ENCODE measurements at places on chromosomes 6 and 20.

- no peak for DNase-seq
These were observed 605.1 kb upstream of the ID4 start for GRCh38 chr6:19231878-19232561.

DNA sequence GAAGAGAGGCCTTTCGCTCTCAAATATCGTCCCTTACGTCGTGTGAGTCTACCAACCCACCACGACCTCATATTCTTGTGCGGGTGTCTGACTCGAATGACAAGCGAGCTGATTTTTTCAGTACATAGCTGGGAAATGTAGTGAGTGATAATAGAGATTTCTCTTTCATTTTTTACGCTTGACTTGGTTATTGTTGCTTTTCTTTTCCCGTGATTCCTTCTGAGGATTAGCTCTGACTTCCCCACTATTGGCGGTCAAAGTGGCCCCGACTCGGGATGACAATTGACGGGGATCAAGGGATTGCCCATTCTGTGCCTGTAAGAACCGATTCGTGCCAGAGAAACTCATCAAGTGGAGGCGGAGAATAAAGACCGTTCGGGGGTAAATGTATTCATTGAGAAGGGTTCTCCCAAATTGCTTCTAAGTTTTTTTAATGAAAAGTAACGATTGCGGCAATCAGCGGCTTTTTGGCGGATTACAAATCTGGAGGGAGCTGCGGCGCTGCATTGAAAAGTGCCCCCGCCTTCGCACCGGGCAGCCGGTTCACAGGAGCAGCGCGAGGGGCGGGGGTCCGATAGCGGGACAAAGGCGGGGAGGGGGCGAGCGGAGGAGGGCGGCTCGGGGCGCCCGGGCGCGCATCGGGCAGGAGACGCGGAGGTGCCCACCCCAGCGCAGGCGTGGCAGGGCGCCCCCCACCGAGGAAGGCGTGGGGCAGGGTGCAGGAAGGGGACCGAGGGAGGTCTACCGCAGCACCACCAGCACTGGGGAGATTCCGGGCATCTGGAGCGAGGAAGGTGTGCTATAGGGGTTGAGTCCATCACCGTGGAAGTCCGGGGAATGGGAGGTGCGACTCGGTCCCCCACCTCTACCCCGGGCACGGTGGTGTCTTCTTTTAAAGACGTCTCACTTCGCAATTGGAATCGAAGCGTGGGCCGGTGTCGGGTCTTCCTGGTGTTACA is 44.5 kb upstream of the OSTM1 start:
- DNase-seq: no peak

- no peak for DNase-seq
These were observed 24.5 kb downstream of the TSPYL4 start for GRCh38 chr6:116229287-116229913.

GRCh38 chr6:161583584-161583983 is 309.7 kb upstream of the AGPAT4 start:
- no peak for DNase-seq

GRCh38 chr20:19067986-19068385 is 144.5 kb upstream of the SLC24A3 start:
- no peak for DNase-seq

- DNase-seq: no peak
These were observed 108.5 kb upstream of the STMND1 start for GRCh38 chr6:16993396-16993795.

- DNase-seq: no peak
These were observed 773.9 kb upstream of the MMS22L start for GRCh38 chr6:98056955-98057354.

GRCh38 chr6:88650029-88650619 is 313.3 kb downstream of the RNGTT start:
- DNase-seq: no peak

DNA sequence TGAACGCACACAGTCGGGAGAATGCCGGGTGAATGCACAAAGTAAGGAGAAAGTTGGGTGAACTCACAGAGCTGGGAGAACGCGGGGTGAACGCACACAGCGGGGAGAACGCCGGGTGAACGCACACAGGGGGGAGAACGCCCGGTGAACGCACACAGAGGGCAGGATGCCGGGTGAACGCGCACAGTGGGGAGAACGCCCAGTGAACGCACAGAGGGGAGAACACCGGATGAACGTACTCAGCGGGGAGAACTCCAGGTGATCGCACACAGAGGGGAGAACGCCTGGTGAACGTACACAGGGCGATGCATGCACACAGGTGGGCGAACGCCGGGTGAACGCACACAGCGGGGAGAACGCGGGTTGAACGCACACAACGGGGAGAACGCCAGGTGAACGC is 57.4 kb downstream of the RNASET2 start:
- no peak for DNase-seq

DNA sequence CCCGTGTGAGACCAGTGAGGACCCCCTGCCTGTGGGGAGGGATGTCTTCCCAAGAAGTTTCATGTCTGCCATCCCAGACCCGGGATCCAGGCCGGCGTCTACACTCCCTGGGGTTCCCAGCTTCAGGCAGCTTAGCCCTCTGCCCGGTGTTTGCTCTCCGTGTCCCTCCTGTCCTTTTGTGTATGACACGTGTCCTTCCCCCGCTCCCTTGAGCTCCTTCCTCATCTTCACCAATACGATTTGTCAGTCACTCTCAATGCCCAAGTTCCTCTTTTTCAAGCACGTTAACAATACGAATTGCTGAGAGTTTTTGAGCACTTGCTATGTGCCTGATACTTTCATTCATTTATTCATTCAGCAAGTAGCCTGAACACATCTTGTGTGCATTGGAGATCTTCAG is 115.6 kb upstream of the PTPN1 start:
- no peak for DNase-seq

DNA sequence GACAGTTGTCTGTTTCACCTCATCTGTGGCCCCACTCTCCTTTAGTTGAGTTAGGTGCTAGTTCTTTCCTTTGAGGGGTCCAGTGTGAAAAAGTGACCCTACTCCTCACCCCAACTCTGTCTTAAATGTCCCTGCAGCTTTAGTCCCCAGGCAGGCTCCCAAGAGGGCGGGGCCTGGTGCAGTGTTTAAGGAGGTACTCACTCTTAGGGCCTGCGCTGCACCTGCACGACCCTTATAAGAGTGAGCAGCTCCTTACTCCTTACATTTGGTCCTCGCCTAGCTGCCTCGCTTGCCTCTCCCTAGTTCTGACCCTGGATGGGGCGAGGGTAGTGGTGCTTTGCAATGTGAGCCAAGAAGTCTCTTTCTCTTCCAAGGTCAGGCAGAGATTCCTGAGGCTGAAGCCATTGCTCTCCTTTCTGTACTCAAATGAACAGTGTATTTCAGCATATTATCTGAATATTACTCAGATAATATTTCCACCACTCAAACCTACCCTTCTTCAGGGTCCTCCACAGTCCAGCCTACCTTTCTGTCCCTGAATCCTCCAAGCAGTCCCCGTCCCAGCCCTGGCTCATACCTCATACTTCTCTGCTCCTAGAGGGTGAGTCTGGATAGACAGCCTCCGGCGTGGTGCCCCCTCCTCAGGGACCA is 11.9 kb upstream of the VEGFA start:
- DNase-seq: no peak

DNA sequence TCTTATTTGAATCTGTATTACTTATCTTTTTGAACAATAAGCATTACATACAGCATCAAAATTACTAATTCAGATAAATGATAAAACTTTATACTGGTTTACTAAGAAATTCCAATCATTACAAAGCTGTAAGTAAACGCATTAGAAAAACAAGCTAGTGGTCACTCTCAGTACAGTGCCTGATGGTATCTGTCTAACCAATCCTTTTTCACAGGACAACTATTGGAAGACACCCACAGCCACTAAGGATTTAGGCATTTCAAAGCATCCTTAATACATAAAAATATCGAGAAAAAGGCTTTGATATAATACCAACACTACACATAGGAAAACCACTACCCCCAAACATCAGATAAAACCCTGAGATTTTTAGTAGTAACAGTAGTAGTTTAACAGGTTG is 2.6 kb downstream of the CD164 start:
- DNase-seq: no peak

DNA sequence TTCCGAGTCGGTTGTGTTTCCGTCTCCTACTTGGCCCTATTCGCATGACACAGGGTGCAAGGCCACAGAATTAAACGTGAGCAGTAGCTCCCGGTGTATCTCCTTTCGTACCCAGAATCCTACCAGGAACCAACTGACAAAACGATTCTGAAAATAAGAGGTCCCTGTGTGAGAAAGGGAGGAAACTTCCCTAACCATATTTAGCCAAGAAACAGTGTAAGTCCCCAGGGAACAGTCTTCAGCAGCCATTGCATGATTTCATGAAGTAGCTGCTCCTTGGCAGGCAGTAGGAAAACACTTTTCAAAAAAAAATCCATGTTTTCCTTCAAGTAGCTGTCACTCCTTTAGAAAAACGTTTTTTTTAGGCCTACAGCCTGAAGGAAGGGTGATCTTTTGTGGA is 46.9 kb downstream of the PDE10A start:
- DNase-seq: no peak

- peak; percentile 35 for DNase-seq
These were observed 56.3 kb downstream of the TSHZ2 start for GRCh38 chr20:53028337-53029007.

GRCh38 chr6:43819958-43820357 is 49.9 kb downstream of the VEGFA start:
- DNase-seq: no peak

GRCh38 chr6:63975699-63976098 is 340.1 kb downstream of the PHF3 start:
- DNase-seq: no peak

DNA sequence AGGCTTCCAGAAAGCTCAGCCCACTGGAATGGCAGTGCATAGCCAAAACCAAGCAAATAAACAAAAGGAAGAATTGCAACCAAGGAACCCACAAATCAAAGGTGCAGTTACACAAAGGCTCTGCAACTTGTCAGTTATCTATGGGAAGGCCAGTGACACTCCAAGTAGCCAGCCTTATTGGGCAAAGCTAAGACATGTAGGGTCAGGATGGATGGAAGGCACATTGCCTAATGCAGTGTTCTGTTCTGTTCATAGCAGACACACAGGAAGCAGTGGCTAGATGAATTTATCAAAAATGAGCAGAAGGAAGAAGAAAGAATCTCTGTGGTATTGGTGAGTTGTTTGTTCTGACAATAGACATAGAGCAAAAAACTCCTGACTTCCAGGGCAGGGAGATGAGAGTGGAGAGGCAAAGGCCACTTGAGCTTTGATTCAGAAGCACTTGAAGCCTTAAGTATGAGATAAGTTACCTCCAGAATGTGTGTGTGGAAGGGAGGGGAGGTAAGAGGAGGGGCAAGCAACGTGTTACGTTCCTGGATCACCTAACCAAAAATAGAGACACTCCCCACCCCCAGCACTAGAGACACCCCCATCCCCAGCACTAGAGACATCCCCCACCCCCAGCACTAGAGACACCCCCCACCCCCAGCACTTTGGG is 57.9 kb upstream of the AKAP12 start:
- DNase-seq: no peak

DNA sequence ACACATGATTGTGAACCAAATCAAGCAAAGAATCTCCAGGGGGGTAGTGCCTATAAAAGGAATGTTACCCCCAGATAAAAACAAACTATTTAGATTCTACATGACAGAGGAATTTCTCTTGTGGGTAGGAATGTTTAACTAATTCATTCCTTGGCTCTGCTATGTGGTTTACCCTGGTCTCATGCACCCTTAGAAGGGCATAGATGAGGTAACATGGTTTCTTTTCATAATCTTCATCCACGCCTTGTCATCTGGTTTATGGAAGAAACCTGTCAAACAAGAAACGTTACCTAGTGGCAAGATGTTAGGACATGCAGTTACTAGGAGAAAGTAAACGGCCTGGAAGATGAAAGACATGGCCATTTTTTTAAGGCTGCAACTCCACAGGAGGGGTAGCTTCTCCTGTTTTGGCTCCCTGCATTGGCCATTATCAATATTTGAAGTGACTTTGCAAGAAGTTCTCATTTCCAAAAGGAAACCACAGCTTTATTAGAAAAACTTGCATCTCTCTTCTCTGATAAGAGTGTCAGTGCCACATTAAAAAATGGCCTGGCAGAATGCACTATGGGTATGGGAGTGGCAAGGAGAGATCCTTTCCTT is 45.5 kb downstream of the STX11 start:
- no peak for DNase-seq

DNA sequence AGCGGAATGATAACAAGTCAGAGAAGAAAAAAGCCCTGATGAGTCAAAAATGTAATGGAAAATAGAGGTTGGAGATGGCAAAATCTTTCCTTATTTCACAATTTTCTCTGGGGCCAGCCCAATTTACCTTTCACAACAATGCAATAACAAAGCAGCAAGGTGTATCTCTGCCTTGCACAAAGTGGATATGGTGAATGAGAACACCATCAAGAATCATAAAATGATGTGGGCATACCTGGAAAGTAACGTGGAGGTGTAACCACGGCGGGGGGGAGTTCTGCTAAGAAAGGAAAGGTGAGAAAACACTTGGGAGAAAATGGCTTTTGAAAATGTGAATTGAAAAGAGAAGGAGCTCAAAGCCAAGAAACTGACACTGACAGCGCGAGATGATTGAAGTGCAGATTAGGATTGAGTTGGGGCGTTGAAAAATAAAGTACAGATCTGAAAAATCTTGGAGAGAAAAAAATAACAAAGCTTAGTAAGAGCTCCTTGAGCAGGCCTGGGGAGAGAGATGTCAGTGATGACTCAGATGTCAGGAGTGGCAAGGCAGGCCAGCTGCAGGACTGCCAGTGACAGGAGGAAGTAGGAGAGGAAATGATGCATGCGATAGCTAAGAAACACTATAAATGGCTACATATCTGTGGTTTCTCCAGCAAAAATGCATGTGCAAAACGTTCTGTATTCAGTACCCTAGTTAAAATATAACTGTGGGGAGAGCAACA is 26.2 kb downstream of the ARHGAP18 start:
- peak; percentile 58 for DNase-seq

GRCh38 chr6:22499815-22500214 is 69.6 kb upstream of the HDGFL1 start:
- no peak for DNase-seq

DNA sequence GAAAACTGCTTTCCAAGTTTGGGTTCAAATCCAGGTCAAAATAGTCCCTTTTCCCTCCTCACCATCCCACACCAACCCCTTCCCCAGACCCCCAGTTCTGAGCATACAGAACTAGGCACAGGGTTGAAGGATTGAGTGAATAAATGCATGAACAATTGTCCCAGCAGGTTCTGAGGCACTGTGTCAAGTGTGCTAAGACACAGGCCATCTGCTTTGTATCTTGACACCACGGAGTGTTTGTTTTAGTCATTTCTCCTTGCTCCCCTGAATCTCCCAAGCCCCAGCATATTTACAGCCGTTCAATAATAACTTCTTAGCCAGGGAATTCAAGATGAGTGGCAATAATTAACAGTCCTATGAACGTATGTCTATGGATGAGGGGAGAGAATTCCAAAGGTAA is 102.8 kb upstream of the JARID2 start:
- DNase-seq: no peak
